ENCODE measurements at places on chromosomes 2 and 18. TPM values are rescaled to one million over a fixed set of nuclear protein-coding genes. Genes with fewer than 3 reads are reported as not detected.

CAB39 gene
- total RNA-seq: 71.4 TPM

MARCO gene
- total RNA-seq: not detected

STARD6 gene
- 0.51 TPM for total RNA-seq

MYO3B gene
- total RNA-seq: 3.3 TPM

STK17B gene
- total RNA-seq: 21.7 TPM

TUBA3E gene
- not detected for total RNA-seq

ZNF521 gene
- 0.21 TPM for total RNA-seq

ELOA2 gene
- not detected for total RNA-seq

CTAGE1 gene
- not detected for total RNA-seq

C1QL2 gene
- not detected for total RNA-seq

CPSF3 gene
- 51.8 TPM for total RNA-seq

CD302 gene
- 1.1 TPM for total RNA-seq

Measured in airway epithelial cell (primary cell).